ENCODE measurements at places on chromosomes 5 and 9.

DNA sequence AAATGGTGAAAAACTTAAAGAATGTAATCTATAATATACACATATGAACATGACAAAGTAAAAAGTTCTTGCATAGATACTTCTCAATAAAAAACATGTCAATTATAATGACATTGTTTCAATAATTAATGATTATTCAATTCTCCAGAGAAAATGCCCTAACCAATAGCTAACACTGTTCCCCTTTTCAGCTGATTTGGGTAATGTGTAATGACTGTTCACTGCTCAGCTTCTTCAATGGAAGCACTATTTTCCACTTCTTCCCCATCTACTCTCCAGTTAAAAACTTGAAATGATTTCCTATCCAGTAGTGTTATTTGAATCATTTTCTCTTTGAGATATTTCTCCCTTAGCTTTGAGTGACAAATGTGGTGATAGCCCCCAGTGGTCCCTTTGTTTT is 62.3 kb downstream of the CEP120 start:
- no peak for DNase-seq

DNA sequence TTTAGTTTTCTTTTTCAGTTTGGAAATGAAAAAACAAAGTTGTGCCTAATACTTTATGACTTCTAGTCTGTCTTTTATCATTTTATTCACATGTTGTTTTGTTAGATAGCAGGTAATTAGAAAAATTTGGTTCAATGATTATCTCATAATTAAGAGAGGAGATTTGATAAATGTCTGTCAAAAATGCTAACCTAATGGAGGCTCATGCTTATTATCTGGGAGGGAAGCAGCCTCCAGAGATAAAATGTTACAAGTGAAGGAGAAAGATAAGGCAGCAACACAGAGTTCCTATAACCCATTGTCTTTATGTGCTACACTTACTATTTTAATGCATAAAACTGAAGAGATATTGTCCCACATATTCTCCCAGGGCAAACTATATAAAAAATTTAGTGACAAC is 53.5 kb downstream of the SLC27A6 start:
- DNase-seq: no peak

DNA sequence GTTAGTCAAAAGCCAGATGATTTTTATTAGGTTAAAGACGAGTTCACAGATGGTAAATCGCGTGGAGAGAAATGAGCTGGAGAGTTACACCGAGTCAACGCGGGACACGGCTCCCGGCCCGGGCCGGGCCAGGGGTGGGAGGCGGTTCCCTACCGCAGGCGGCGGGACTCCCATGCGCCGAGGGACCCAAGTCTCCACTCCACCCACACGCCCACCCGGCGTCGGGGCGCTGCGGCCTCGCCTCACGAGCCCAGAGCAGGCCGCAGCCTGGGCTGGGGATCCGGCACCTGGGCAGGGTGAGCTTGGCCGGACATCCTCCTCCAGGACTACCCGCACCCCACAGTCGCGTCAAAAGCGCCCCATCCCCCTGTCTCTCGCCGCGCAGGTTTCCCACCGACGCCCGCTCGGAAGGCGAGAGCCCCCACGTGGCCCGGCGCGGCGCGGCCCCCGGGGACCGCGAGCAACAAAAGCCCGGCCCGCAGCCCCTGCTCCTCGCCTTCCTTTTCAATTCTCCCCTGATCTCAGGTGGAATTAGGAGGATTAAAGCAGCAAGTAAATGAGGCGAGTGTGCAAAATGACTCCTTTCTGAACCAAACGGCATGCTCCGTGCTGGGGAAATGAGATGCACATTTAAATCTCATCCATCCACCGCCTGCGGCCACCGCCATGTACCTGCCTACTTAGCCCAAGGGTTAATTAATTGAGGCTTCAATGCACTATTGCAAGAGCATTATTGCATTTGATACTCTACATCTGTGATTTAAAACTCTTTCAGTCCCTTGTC is 196.5 kb upstream of the TBCA start:
- no peak for DNase-seq

GRCh38 chr5:141516672-141517025 is 27.8 kb downstream of the PCDHGC5 start:
- no peak for DNase-seq

- no peak for DNase-seq
These were observed 25.0 kb upstream of the C5orf47 start for GRCh38 chr5:173963867-173964441.

DNA sequence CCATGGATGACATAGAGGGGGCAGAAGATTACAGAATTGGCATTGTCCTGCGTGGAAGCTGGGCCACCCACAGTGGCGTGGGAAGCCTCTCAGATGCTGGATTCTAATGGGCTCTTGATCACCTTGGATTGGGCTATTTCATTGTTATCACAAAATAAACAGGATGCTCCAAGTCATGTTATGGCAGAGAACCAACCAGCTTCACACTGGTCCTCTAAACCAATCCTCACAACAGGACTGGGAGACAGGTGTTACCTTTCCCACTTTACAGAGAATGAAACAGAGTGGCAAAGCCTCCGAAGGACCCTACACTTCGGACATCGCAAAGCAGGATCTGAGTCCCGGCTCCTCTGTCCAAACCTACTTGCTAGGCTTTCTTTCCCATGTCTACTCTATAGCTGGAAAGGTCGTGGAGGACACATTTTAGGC is 455 bp upstream of the SMIM3 start:
- no peak for DNase-seq

DNA sequence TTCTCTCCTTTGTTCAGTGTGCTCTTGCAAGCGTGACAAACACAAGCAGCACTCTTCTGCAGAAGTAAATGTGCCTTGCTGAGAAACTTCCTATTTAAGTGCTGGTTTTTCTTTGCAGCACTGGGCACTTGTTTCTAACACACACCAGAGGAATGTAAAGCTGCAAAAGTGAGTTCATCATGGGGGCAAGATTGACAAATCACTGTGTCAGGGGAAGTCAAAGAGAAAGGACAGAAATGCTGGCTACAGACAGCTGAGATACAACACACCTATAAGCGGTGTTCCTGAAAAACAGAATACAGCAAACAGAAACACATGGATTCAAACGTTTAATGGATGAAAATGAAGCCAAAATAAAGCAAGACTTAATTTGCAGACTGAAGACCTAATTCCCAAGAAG is 19.6 kb downstream of the ROR2 start:
- no peak for DNase-seq

- no peak for DNase-seq
These were observed 64.9 kb downstream of the SUSD1 start for GRCh38 chr9:112110094-112110776.

GRCh38 chr9:121364077-121364476 is 6.0 kb downstream of the STOM start:
- no peak for DNase-seq

DNA sequence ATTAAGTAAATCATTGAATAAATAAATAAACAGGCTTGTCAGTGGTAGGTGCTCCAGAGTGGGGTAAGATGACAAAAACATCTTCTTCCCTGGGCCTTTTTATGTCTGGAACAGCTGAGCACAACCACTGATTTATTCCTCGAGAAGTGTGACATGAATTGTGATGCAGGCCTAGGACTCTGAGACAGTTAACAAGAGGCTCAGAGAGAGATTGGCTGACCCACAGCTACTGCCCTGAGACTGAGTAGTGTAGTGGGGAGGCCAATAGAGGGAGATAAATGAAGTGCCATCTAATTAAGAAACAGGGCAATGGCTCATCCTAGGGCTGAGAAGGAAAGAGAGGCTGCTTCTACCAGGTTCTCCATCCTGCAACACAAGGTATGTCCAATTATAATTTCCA is 369.3 kb upstream of the TRPC7 start:
- DNase-seq: no peak

GRCh38 chr9:133103183-133103986 is 17.7 kb downstream of the RALGDS start:
- DNase-seq: no peak

DNA sequence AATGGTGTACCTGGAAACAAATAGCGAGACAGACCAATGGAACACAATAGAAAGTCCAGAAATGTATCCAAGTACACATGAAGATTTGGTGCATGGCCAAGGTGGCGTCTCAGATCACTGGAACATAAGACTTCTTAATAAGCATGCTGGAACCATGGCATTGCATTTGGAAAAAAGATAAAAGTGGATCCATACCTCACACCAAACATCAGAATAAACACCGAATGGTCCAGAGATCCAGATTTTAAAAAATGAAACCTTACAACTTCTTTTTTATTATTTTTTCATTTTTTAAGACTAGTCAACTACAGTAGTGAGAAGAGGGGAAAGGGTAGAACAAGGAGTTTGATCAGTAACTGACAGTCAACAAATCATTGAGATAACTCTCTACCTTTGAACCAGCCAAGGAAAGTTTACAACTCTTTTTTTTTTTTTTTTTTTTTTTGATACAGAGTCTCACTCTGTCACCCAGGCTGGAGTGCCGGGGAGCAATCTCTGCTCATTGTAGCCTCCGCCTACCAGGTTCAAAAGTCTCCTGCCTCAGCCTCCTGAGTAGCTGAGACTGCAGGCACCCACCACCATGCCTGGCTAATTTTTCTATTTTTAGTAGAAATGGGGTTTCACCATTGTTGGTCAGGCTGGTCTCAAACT is 8.8 kb upstream of the DUSP1 start:
- no peak for DNase-seq

GRCh38 chr5:129367883-129368282 is 92.2 kb upstream of the ADAMTS19 start:
- DNase-seq: no peak

DNA sequence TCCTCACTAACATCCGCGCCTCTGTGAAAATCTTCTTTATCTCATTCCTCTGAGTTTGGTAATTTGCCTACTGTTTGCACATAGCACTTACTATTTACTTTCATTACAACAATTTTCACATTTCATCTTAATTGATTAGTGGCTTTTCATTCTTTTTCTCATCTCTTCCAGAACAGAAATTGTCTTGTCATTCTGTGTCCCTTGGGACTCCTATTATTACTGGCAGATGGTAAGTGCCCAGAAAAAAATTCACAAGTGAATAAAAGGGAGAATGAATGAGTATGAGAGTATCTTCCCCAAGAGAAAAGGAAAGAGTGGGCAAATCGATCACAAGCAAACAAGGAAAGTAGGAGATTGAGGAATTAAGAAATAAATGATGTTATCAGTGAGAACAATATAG is 876.1 kb downstream of the TLE4 start:
- no peak for DNase-seq

GRCh38 chr9:72289401-72289800 is 75.6 kb downstream of the ZFAND5 start:
- no peak for DNase-seq

DNA sequence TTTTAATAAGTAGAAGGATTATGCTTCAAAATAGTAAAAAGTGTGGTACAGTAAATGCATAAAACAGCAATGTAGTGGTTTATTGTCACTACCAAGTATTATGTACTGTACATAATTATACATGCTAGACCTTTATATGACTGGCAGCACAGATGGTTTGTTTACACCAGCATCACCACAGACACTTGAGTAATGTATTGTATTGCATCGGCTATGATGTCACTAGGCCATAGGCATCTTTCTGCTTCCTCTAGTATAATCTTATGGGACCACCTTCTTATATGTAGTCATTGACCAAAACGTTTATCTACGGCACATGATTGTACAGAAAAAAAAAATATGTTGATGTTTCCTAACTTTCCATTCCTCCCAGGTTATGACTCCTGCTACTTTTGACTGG is 31.9 kb upstream of the SSBP2 start:
- DNase-seq: no peak

DNA sequence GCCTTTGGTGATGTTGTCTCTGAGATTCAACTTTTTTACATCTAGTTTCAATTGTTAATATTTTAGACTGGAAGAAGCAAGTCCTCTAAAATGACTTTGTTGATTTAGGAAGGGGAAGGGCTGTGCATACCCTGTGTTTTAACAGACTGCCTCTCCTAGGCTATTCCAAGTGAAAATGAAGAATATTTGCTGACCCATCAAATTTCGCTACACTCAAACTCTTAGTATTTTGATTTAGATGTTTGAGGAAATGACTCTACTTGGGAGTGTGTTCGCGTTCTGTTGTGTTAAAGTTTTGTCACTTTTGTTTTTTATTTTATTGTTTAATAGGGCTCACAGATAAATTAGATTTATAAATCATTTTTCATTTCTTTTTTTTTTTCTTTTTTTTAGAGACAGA is 3.6 kb downstream of the MARVELD2 start:
- no peak for DNase-seq

GRCh38 chr5:80754900-80755299 is 100.1 kb upstream of the DHFR start:
- peak; percentile 35 for DNase-seq

- DNase-seq: peak; percentile 2
These were observed 36.5 kb downstream of the PPIC start for GRCh38 chr5:122999947-123000563.

DNA sequence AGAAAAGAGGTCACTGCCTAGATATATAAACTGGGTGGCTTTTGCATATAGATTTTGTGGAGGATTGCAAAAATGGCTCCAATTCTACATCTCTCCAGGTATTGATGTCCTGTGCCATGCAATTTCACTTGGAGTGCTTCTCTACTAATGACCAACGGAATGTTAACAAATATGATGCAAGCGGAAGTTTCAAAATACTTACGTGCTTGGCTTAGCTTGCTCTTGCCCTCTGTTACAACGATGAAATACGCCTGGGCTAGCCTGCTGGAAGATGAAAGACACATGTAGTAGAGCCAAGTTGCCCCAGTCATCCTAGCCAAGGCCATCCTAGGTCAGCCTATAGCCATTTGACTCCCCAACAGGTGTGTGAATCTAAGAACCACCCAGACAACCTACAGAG is 3.6 kb upstream of the POC5 start:
- DNase-seq: no peak

DNA sequence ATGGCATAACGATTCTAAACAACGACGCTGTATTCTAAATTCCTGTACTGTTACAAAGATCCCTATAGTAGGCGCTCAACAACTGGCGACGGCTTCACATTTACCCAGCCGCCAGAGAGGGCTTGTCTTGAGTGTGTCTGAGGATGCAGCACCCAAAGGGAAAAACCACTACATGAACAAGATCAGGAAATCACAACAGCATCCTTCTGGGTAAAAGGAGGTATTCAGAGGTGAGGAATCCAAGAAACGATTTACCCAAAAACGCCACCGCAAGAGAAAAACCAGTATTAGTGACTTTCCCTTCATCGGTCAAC is 711 bp downstream of the TTC33 start:
- peak; percentile 47 for DNase-seq

DNA sequence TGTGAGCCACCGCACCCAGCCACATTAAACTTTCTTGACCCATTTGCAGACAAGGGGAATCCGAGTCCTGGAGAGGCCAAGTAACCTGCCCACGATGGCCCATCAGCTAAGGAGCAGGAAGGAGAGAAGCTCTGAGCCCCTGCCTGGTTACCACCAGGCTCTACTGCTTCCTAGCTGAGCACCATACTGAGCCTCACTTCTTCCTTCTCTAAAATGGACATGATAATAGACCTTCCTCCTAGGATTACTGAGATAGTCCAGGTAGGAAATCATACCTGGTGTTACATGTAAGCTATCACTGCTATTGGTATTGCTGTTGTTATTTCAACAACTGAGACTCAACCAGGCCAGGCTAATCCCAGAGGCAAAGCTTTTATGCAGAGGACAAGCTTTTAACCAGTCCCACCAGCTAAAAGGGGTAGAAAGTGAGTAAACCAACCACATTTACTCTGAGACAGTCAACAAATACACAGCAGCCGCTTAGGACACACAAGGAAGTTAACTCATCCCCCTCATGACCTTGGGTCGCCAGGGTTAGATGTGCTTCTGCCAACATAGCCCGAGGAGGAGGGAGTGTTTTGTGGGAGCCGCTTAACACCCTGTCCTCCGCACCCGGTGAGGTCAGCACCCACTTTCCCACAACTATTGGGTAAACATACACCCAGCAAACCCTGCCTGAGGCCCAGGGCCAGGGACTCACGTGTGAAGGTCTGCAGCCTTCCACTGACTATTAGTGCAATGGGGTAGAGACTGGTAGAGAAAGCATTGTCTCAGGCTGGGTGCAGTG is 20.6 kb upstream of the PTGES start:
- no peak for DNase-seq
